ENCODE measurements at places on chromosomes 12 and 14.

DNA sequence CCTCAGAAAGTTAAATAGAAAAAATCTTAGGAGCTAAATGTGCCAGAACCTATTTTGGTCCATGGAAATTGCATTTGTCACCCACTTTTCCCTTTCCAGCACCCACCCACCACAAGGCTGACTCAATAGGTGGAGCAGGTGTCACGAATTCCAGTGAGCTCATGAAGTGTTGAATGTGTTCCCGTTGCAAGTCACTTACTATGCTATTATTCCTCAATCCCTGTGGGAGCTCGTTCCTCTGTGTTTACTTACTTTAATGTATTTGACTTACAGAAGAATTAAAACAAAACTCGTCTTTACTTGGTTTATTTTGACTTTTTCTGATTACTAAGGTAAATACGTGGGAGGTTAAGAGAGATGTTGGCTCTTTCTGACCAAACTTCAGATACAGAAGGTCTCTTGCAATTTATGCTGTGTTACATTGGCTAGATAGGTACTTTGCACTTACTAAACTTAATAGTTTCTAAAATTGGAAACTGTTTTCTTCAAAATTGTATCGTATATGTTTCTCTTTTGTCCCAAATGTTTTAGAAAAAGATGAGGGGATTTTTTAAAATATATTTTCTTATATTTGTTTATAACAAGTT, 269.4 kb upstream of the NOVA1 start:
- peak; percentile 7 for DNase-seq

GRCh38 chr14:88476214-88476774, 78.5 kb downstream of the PTPN21 start:
- DNase-seq: no peak

DNA sequence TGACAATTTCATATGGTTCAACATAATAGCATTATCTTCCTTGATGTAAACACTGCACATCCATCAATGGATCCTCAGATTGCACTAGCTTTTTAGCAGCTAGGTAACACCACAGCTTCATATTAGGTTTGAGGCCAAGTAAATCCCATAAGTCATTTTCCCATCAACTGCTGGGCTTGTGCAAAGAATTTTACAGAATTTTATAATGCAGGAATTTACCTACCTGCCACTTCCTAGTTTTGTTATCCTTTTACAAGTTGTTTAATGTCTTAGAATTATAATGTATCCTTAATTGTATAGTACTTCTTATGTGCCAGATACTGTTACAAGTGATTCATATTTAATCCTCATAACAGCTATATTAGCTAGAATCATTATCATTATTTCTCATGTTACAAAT, 36.4 kb downstream of the CPNE8 start:
- no peak for DNase-seq

GRCh38 chr14:52352569-52352968, 38.5 kb downstream of the PTGER2 start:
- DNase-seq: no peak

GRCh38 chr12:97912943-97913342, 450.3 kb downstream of the RMST start:
- DNase-seq: no peak

- DNase-seq: no peak
These were observed 26.3 kb downstream of the TC2N start for GRCh38 chr14:91841065-91841464.

DNA sequence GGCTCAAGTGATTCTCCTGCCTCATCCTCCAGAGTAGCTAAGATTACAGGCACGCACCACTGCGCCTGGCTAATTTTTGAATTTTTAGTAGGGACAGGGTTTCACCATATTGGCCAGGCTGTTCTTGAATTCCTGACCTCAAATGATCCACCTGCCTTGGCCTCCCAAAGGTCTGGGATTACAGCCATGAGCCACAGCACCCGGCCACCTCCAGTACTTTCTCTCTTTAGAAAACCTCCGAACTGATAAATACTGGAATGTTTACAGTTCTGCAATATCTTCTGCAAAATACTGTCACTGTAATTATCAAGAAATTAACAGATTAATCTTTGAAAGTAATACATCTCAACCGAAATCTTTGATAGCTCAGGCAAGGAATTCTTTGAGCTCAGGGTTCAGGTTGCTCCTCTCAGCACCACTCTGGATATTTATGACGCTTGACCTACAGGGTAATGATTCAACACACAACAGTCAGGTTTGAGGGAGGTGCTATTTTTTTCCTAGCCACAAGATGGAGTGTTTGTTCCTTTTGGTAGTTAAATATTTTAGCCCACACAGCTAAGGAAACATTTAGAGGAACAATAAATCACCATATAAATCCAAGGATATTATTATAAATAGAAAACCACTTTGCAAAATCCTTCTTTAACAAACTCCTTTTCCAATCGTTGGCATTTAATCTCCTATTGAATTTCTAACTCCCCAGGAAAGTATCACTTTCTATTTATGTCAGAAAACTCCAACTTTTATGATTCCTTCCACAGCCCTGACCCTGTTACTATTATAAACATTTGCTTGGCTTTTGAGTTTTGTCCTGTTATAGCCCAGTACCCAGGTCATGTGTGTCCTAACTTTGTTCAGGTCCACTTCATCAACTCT, 48.6 kb upstream of the GTF2A1 start:
- DNase-seq: peak; percentile 51

DNA sequence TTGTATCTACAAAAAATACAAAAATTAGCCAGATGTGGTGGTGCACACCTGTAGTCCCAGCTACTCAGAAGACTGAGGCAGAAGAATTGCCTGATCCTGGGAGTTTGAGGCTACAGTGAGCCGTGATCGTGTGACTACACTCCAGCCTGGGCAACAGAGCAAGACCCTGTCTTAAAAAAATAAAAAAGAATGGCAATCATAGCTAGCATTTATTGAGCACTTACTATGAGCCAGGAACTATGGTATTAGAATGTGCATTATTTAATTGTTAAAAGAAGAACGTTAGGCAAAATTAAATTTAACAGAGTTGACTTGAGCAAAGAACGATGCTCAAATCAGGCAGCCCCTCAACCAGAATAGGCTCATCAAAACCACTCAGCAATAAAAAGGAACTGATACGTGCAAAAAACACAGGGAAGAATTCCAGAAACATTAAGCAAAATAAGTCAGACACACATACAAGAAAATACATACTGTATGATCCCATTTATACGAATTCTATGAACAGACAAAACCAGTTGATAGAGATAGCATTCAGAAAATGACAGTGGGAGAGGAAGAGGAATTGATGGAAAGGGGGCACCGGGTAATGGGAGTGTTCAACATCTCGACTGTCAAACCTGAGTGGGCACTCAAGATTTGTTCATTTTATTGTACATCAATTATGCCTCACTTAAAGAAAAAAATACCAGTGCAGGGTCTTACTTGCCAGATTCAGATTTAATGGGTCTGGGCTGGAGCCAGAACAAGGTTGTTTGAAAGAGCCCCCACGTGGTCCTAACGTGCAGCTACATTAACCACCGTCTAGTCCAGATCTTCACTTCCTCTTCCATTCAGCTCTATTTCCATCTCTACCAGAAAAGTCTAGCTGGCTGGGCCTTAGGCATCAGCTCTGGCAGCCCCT, 8.0 kb downstream of the SCNN1A start:
- no peak for DNase-seq

DNA sequence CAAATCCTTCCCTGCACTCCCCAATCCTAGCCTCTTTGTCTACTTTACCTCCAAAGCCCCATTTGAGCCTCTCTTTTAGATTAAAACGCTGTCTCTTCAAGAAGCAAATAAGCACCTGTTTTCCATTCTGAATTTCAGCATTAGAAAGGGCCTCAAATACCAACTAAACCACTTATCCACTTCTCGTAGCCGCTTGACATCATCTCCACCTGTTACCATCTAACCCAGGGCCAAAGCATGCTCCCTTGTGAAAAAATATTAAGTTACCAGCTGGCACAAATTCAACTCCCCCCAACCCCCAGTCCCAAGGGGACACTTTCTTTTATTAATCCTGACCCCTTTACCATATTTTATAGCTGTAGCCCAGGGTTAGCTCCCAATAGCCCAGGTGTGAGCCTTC, 43.1 kb downstream of the GPHB5 start:
- DNase-seq: peak; percentile 81

- DNase-seq: no peak
These were observed 72.5 kb downstream of the ITPK1 start for GRCh38 chr14:93042968-93043940.

GRCh38 chr12:89346741-89347324, 5.5 kb downstream of the DUSP6 start:
- no peak for DNase-seq

DNA sequence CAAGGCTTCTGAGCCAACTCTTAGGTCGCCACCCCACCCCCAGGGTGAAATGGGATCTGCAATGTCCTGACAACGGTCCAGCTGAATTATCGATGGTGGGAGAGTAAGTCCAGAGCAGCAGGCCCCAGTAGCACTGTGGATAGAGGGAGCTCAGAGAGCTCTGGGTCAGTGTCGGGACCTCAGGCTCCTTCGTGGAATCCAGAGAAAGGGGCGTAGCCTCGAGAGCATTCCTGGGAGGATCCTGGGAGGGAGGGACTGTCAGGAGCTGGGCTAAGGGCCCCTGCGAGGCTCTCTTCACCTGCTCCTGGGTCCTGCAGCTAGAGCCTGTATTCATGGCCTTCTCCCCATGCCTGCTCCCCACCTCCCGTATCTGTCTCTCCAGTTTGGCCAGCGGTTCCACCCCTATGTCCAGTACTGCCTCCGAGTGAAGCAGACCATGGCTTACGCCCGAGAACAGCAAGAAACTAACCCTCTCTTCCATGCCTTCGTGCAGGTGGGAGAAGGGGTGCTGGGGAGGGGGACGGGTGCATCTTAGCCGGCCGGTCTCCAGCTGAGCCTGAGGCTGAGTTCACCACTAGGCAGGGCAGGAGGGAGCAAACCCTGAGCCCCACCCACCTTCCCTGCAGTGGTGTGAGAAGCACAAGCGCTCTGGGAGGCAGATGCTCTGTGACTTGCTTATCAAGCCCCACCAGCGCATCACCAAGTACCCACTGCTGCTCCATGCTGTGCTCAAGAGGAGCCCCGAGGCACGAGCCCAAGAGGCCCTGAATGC, 6.6 kb downstream of the PLEKHG6 start:
- DNase-seq: no peak

GRCh38 chr12:77064896-77065360, 441 bp downstream of the E2F7 start:
- DNase-seq: peak; percentile 94

- DNase-seq: peak; percentile 70
These were observed 165.5 kb upstream of the PLXNC1 start for GRCh38 chr12:93982771-93983315.

- DNase-seq: no peak
These were observed 4.7 kb upstream of the ATP6V0A2 start for GRCh38 chr12:123707466-123707865.

GRCh38 chr12:57844709-57845477, 1.6 kb downstream of the CTDSP2 start:
- peak; percentile 72 for DNase-seq

All from NCI-H1417 (cell line).